Colonic mucosa (tissue), 4 donors: ENCODE measurements at places on chromosomes 13 and 19. TPM values are rescaled to one million over a fixed set of nuclear protein-coding genes. Genes with fewer than 3 reads are reported as not detected.

DNA sequence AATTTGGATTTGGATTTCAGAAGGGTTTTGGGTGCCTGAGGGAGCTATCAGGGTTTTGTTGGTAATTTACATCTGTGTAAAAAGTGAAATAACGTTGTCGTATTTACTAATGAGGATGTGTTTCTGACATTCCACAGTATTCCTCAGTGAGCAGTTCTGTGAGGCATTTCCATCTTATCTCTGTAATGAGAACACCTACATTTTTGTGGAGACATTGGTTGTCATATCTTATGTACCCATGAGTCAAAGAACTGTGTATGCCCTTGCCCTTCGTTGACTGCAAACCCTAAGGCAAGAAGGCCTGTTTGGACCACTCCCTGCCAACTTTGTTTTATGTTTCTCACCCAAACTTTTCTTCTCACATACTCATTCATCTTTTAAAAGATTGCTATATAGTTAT lies 14.2 kb upstream of the IL17D start:
- no peak for DNase-seq

DNA sequence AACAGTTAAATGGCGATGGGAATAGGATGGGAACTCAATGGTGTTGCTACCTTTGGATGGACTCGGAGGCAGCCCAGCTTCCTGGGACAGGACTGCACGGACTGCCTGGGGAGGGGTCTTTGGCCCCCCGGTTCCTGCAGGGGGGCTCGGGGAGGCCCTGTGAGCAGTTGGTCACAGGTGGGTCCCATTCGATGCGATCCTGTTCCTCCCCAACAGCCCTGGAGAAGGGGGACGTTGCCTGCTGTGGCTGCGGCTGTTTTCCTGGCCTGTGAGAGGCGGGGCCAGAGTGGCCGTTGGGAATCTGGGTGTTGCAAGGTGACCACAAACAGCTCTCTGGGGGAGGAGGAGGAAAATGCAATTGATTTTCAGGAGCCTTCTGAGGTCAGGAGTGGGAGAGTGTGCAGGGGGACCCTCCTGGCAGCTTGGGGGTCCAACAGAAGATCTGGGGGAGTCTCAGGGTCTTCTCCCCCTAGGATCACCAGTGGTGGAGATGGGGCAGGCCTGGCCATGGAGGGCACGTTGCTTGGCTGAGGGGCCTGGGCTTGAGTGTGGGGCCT lies 1.9 kb upstream of the PLPPR3 start:
- no peak for DNase-seq

GRCh38 chr19:2099054-2099501 lies 2.4 kb downstream of the IZUMO4 start:
- DNase-seq: no peak

DNA sequence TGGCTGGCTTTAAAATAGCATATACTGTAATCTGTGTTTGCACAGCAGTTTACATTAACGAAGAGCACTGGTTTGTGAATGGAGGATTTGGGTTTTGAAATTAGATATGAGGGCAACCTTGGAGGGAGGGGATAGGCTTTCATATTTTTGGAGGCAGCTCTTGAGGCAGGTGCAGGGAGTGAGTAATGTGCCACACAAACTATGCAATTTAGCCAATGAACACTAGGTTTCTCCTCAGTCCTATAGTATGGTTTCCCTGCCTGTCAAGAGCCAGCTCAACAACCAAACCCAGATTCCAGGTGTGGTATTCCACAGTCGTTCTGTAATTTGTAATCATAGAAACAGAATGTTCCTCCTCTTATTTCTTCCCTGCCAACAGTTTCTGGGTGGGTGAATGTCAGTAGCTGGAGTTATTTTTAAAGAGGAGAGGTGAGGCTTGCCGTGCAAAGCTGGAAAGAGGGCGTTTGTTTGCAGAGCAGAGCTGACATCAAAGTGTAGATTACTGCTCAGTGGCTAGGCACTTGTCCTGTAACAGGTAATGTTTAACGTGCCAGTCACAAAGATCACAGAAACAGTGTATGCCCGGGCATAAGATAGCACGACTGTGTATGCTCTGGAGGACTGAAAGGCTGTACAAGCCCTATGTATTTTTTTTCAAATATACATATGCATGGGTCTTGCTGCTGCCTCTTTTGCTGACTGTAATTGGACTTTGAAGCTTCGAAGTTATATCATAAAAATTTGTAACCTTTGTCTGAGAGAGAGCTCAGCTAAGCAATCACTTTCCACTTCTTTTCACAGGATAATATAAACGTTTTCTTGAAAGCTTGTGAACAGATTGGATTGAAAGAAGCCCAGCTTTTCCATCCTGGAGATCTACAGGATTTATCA lies 124.2 kb downstream of the LMO7 start:
- DNase-seq: peak; percentile 81

GRCh38 chr19:7159105-7159933 lies 89.8 kb downstream of the ZNF557 start:
- DNase-seq: no peak

DNA sequence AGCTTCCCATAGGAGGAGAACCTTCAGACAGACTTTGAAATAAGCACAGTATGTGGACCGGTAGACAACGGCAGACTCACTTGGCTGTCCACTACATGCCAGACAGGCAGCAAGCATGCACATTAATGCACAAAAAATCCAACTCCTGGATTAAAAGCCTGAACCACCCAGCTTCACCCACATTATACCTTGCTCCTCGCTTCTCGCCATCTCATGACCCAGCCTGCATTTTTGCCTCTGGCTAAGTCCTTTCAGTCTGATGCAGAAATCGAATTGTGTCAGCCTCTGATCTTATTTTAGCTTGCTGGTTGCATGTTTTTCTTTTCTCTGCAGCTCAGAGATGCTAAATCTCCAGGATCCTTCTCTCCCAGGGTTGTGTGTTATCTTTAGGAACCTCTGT lies 358.7 kb downstream of the RFC3 start:
- no peak for DNase-seq

DNA sequence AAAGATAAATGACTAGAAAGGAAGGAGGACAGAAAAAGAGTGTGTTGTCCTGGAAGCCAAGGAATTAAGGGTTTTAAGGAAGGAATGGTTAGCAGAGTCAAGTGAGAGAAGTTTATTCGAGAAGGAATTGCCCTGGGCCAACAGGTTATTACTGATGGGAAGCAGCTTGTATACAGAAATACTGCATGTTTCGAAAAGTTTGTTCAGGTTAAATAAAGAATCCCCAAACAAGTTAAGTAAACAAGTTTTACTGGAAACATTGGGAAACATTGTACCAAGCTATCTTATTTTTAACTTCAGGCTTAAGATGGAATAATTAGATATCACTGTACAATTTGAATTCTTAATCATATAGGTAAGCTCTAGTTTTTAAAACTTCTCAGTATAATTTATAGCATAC lies 28.2 kb upstream of the FBXL3 start:
- DNase-seq: no peak

DNA sequence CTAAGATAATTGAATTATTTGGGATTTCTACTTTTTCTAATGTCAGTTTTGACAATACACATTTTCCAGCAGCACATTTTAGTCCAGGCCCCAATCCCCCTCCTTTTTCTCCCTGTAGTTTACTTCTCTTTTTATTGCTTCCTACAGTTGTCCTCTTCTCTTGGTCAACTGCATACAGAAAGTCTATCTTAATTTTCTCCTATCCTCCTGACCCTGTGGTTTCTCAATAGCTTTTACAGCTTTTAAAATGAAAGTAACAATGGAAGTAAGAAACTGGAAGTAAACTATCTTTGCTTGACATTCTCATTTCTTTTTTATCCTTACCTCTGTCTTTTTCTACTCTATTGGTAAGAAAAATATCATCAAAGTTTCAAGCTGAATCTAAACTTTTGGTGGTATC lies 106.5 kb upstream of the OXGR1 start:
- no peak for DNase-seq

- DNase-seq: no peak
Measured at GRCh38 chr19:28519952-28520861, 692.7 kb downstream of the UQCRFS1 start.

DNA sequence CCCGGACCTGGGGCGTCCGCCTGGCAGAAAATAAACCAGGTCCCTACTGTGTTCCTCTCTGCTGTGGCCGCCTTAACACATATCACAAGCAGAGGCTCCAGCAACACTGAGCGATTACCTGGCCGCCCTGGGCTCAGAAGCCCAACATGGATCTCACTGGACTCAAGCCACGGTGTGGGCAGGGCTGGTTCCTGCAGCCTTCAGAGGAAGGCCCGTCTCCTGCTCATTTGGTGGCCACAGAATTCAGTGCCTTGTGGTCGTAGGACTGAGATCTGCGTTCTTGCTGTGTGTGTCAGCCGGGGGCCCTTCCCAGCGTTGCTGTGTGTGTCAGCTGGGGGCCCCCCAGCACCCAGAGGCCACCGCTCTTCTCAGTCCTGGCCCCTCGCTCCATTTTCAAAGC lies 30.2 kb downstream of the C2CD4C start:
- no peak for DNase-seq

- no peak for DNase-seq
Measured at GRCh38 chr13:31131470-31131961, 30.2 kb downstream of the HSPH1 start.

DNA sequence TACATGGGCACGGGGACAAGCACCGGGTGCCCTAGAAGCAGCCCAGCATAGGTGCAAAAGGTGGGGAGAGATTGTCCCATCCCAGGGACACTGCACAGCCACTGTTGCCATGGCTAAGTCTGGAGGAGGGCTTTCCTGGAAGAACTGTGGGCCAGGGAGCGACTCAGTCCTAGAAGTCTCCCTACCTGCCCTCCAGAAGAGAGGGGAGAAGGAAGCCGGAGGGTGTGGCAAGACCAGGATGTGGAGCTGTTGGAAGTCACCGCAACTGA lies 2.3 kb upstream of the FBN3 start:
- no peak for DNase-seq

- DNase-seq: no peak
Measured at GRCh38 chr13:53123536-53123935, 94.9 kb downstream of the OLFM4 start.

DNA sequence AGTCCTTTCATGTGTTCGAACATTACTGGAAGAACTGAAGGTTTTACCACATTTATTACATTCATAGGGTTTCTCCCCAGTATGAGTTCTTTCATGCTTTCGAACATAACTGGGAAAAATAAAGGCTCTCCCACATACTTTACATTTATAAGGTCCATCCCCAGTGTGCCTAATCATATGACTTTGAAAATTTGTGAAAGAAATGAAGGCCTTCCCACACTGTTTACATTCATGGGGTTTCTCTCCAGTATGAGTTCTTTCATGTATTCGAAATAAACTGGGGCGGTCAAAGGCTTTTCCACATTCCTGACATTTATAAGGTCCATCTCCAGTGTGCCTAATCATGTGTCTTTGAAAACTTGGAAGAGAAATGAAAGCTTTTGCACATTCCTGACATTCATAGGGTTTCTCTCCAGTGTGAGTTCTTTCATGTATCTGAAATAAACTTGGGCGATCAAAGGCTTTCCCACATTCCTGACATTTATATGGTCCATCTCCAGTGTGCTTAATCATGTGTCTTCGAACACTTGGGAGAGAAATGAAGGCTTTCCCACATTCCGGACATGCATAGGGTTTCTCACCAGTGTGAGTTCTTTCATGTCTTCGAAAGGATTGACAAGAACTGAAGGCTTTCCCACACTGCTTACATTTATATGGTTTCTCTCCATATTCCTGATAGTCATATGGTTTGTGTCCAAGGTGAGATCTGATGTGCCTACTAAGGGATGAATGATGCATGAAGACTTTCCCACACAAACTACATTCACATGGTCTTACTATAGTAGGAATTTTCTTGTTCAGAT lies 24.0 kb downstream of the ZNF564 start:
- no peak for DNase-seq

GRCh38 chr13:109990296-109990695 lies 203.9 kb upstream of the IRS2 start:
- DNase-seq: no peak

ZNF571 gene
- total RNA-seq: 3.2 TPM

KLF5 gene
- 334 TPM for total RNA-seq

CRX gene
- total RNA-seq: not detected

MISP3 gene
- total RNA-seq: 32.7 TPM

ANKLE1 gene
- total RNA-seq: 0.44 TPM

AMH gene
- total RNA-seq: 5.1 TPM
